Naive B cell (primary cell): ENCODE measurements at places on chromosomes 3 and 15. TPM values are rescaled to one million over a fixed set of nuclear protein-coding genes. Genes with fewer than 3 reads are reported as not detected.

GRCh38 chr15:43238671-43239131 lies 17.9 kb upstream of the EPB42 start:
- H3K36me3 ChIP-seq: no peaks in the 10 kb centered on the region
- no peak overlapping the region for H3K27ac ChIP-seq
- H3K27me3 ChIP-seq: no peaks in the 10 kb centered on the region
- no peak for DNase-seq

DNA sequence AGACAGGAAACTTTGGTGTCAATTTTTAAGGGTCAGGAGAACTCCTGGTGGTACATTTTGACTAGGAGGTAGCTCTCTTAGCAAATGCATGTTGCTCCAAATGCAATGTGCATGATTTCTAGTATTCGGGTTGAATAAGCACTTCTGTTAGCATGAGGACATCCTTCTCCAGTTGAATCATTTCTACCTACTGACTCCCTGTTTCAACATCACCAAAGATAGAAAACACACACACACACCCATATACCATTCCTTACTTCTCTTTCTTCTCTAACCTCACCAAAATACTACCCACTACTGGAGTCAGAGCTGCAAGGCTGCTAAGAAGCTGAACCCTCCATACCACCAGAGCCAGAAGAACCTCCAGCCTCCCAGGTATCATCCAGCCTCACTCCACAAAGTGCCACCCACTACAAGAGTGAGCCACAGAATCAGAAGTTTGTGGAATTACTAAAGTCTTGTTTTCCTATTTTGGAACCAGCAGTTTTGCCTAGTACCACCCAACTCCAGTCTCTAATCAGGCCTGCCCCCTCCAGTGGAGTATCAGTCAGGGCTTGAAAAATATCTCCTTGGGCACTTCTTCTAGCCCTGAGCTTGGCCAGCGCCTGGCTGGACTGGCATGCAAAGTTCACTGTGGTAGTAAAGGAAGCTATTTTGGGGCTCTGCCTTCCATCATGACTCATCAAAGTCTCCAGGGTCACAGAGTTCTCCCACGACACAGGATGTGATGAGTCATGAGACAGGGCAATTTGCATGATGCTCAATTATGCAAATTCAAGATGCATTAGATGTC lies 110.3 kb downstream of the CYP19A1 start:
- DNase-seq: no peak
- no peaks in the 10 kb centered on the region for H3K4me1 ChIP-seq
- H3K4me3 ChIP-seq: no peak overlapping the region
- no peak overlapping the region for H3K27ac ChIP-seq
- H3K27me3 ChIP-seq: peaks cover 13% of the 10 kb centered on the region

GRCh38 chr3:3177861-3178497 lies 1.5 kb downstream of the CRBN start:
- H3K36me3 ChIP-seq: peaks cover 7% of the 10 kb centered on the region
- H3K27ac ChIP-seq: peak overlapping the region; percentile 63
- DNase-seq: no peak
- no peaks in the 10 kb centered on the region for H3K27me3 ChIP-seq

DNA sequence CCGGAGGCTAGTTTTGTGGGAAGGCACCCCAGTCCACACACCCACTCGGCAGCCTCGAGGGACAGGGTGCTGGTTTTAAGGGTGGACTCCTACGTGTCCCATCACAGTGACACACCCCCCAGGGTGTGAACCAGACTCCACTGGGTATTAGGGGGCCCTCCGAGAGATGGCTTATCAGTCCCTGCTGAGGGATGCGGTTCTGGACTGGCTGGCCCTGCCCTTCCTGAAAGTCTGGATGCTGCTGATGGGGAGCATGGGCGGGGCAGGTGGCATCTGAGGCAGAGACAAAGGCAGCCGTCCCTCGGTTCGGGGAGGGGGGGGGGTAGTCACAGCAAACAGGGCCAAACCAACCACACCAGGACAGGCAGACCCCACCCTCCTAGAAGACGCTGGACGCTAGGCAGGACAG lies 939 bp upstream of the ULK3 start:
- peak overlapping the region; percentile 84 for H3K4me3 ChIP-seq
- DNase-seq: no peak
- H3K36me3 ChIP-seq: no peaks in the 10 kb centered on the region

DNA sequence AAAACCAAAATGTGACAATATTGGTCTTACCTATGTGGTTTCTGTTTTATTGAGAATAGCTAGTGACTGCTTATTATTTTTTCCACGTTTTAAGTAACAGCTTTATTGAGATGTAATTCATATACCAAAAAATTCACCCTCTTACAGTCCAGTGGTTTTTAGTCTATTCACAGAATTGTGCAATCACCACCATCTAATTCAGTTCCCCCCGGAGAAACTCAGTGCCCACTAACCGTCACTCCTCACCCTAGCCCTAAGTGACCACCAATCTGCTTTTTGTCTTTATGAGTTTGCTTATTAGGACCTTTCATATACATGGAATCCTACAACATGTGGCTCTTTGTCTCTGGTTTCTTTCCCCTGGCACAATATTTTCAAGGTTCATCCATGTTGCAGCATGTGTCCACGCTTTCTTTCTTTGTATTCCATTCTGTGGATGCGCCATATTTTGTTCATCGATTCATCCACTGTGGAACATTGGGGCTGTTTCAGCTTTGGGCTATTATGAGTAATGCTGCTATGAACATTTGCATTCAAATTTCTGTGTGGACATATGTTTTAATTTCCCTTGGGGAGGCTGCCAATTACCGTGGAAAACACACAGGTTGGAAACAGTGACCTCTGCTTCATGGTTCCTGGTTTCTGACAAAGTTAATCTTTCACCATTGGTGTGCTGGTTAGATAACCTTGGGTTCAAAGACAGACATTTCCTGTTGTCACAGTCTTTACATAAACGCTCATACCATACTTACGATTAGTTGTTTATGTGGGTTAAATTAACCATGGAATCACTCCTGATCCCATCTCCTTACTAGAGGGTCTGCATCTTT lies 3.2 kb upstream of the BCL2L10 start:
- H3K36me3 ChIP-seq: no peaks in the 10 kb centered on the region
- peaks cover 6% of the 10 kb centered on the region for H3K27me3 ChIP-seq
- no peak for DNase-seq
- no peak overlapping the region for H3K27ac ChIP-seq
- H3K4me3 ChIP-seq: no peak overlapping the region

- no peak overlapping the region for H3K27ac ChIP-seq
- peaks cover 9% of the 10 kb centered on the region for H3K27me3 ChIP-seq
- no peaks in the 10 kb centered on the region for H3K36me3 ChIP-seq
- H3K4me1 ChIP-seq: peaks cover 6% of the 10 kb centered on the region
- DNase-seq: no peak
Measured at GRCh38 chr3:133803469-133803868, 2.1 kb upstream of the SRPRB start.

ARHGAP11A gene
- 2.1 TPM for polyA plus RNA-seq

DNA sequence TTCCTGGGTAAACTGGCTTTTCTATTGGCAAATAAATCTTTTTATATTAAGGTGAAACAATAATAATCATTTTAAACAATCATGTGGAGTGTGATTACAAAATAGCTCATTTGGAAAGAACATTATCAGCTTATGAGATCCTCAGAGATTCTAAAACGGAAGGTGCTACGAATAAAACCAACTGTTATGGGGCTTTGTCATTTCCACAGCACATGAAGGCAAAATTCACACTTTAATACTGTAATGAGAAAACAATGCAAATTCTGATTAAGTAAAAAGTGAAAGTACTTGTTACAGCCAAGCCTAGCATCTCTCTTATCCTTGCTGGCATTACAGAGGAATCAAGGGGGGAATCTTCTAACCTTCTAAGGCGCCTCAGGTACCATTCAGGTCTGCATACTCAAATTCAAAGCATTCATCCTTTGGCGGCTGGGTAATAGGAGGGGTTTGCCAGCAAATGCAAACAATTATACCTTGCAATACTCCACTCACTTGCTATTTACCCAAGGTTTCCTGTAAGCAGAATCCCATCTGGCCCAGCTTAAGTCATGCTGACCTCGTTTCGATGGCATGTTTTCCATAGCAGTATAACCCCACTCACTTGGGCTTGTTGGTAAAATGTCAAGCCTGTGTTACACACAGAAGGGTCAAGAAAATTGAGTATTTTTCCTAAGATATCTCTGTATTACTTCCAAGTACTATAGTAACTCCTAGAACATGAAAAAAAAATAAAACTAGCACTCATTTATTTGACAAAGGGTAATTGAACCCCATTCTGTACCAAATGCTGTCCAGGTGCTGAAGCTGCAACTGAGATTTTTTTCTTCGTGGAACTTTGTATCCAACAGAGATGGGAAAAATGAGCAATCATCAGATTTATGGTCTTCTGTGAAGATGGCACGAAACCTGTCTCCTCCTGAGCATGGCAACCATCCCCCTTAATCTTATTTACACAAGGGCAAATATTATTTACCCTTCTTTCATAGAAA lies 183.7 kb upstream of the LMCD1 start:
- H3K36me3 ChIP-seq: no peaks in the 10 kb centered on the region
- no peaks in the 10 kb centered on the region for H3K27me3 ChIP-seq

CRTAP gene
- 77.8 TPM for polyA plus RNA-seq

LDHAL6B gene
- polyA plus RNA-seq: 0.23 TPM

DNA sequence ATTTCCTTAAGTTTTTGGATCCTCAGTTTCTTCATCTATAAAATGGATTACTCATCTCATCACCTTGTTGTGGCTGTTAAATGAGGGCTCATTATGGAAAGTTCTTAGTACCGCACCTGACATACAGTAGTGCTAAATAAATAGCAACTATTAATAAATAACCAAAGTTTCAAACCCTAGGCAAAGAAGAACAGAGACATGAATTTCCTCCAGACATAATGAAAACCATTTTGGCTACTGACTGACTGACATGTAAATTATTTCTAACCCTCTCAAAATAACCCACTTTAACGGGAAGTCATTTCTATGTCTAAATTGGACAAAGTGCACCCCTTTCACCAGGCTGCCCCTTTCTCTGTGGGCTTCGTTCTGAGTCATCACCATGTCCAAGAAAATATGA lies 17.4 kb upstream of the KLHL6 start:
- peaks cover 9% of the 10 kb centered on the region for H3K4me1 ChIP-seq
- no peak overlapping the region for H3K27ac ChIP-seq
- no peak for DNase-seq

DNA sequence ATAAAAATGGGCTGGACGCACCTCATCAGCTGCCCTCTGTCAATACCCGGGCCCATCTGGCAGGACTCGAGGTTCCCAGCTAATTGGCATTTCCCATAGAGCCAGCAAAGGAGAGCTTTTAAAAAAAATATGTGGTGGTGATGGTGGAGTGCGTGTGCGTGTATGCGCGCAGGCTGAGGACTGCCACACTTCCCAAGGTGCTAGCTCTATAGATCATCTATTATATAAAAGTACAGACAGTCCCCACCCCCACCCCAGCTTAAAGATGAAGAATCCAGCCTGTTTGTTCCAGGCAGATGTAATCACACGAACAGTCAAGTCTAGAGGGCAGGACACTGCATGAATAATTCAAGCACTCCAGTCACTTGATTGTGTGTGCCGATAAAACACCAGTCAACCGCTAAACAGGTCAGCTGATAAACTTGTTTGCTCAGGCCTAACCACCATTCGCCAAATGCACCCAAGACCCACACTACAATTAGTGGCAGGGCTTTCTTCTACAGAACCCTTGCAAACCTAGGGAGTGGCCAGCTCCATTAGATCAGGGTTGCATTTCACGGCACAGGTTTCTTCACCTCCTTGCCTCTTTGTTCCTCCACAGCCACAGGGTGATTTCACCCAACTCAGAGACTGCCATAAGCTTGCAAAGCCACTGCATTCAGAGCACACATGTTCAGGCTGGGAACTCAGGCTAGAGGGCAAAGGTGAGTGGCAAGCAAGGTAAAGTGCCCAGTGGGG lies 5.8 kb downstream of the TLE3 start:
- no peak overlapping the region for H3K27ac ChIP-seq
- peaks cover 76% of the 10 kb centered on the region for H3K4me1 ChIP-seq
- no peaks in the 10 kb centered on the region for H3K27me3 ChIP-seq
- DNase-seq: no peak

ISLR gene
- polyA plus RNA-seq: not detected

SLC22A13 gene
- not detected for polyA plus RNA-seq

DNA sequence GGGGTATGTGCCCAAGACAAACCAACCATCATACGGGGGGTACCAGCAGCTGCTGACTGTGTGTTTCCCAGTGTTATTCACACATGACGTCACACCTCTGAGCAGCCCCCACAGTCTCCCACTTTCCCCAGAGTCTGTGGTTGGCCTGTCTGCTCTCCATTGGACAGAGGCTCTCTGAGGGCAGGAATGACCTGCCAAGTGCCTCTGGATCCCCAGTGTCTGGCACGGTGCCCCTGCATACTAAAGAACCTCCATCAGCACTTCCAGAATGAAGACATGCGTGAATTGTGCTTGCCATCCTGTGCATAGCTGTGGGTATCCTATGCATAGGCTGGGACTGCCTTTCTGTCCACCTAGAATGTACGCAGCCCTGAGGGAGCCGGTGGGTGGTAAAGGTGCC lies 3.5 kb upstream of the CCDC9B start:
- no peak overlapping the region for H3K27ac ChIP-seq
- no peak overlapping the region for H3K4me3 ChIP-seq
- no peaks in the 10 kb centered on the region for H3K36me3 ChIP-seq
- H3K4me1 ChIP-seq: peaks cover 3% of the 10 kb centered on the region

DNA sequence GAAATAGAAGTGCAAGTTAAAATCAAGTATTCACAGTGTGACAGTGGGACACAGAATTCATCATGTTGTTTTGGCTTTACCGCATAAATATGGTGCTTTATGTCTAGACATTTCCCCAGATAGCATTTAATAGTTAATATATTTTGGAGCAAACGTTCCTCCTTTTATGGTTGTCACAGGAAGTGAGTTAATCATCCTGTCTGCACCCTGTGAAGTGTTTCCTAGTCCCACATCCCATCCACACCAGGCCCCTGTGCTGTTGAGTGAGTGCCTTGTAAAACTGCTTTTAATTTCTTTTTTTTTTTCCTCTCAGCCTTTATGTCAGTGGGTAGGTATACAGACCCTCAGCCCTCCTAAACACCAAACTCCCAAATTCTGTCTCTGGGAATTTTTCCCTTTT lies 393.7 kb downstream of the FEZF2 start:
- no peaks in the 10 kb centered on the region for H3K36me3 ChIP-seq
- H3K4me1 ChIP-seq: no peaks in the 10 kb centered on the region
- H3K4me3 ChIP-seq: no peak overlapping the region
- DNase-seq: no peak
- no peak overlapping the region for H3K27ac ChIP-seq
- H3K27me3 ChIP-seq: no peaks in the 10 kb centered on the region

- H3K4me3 ChIP-seq: no peak overlapping the region
- no peak for DNase-seq
- H3K36me3 ChIP-seq: no peaks in the 10 kb centered on the region
Measured at GRCh38 chr15:70704731-70705130, 58.6 kb downstream of the UACA start.

- no peak overlapping the region for H3K27ac ChIP-seq
- H3K36me3 ChIP-seq: peaks cover 3% of the 10 kb centered on the region
- DNase-seq: no peak
- H3K4me3 ChIP-seq: no peak overlapping the region
- no peaks in the 10 kb centered on the region for H3K4me1 ChIP-seq
- H3K27me3 ChIP-seq: peaks cover 6% of the 10 kb centered on the region
Measured at GRCh38 chr3:39542588-39542988, 75.1 kb downstream of the MOBP start.

CELF6 gene
- 0.21 TPM for polyA plus RNA-seq

GRCh38 chr3:64916937-64917336 lies 229.1 kb upstream of the ADAMTS9 start:
- H3K27ac ChIP-seq: no peak overlapping the region
- H3K27me3 ChIP-seq: no peaks in the 10 kb centered on the region
- no peaks in the 10 kb centered on the region for H3K4me1 ChIP-seq
- no peaks in the 10 kb centered on the region for H3K36me3 ChIP-seq

- H3K27ac ChIP-seq: no peak overlapping the region
- no peaks in the 10 kb centered on the region for H3K4me1 ChIP-seq
Measured at GRCh38 chr3:192079098-192079497, 618.1 kb downstream of the PYDC2 start.
